ENCODE measurements at places on chromosomes 11 and 22. TPM values are rescaled to one million over a fixed set of nuclear protein-coding genes. Genes with fewer than 3 reads are reported as not detected.

GRCh38 chr11:90100431-90100830 is 14.7 kb downstream of the UBTFL1 start:
- no peak for DNase-seq

DNA sequence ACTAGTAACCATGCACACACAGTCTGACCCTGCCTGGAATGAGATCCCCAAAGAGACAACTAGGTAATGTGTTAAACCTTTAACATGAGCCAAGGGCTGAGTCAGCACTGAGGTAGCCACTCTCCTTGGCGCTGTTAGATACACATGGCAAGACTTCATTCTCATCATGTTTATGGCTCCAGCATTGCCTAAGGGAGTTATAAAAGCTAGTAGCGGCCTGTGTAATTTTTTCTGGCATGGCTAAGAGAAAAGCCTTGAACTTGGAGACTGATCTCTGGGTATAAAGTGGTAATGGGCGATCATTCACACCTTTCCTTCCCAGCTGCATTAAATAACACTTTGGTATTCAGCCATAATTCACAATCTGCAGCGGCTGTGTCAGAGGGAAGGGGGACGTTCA is 779.7 kb upstream of the LRRC4C start:
- DNase-seq: no peak

DNA sequence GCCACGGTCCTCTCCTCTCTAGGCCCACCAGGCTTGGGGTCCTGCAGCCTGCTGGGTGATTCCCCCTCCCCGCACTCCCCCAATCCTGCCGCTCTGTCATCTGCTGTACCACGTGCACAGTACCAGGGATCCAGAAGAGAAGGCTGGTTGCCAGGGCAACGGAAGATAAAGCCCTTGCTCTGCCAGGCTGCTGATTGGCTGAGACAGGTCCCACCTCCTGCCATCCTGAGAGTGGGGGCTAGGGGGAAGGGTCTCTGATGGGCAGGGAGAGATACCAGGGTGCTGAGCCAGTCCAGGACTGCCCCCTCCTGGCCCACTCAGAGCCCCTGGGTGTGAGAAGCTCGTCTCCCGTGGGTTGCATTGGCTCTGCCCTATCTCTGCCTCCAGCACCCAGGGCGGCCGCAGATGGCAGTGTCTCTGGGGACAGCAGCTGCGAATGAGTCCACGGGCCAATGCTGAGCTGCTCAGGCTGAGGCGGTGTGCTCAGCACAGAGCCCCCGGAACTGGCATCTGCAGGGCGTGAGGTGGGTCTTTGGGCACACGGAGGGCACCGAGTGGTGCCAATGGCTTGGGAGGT is at the start of gene SMIM45:
Gene SMIM45, plus strand, starts transcription at position 253 of the 577 bp plus-strand sequence.
- DNase-seq: peak; percentile 57

DNA sequence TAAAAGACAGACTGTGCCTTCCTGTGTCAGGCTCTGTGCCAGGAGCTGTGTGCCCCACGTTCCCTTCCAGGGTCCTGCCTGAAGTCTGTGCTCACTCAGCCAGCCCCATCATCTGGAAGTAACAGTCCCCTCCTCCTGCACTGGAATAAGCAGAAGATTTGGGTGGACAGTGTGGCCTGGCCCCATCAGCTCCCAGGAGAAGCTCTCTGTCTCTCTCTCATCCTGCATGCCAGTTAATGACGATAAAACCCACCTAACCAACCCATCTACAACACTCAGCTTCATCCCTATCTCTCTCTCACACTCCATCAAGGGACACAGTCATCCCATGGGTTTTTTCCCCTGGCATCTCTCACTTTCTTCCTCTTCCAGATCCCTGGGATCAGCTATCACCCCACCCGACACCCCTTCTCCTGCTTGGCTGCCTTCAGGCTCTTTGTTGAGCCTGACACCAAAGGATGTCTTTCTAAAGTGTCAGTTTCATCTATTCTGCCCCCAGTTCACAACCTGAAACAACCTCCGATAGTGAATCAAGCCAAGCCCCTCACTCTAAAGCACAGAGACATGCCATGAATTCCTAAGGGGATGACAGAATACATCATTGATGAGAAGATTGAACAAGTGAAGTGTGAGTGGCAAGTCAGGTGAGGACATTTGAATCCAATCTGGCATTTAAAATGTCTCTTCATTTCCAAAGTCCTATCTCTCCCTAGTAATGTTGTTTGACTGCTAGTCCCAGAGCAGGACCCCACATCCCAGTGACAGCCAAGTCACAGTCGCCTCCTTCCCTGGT is 91.4 kb upstream of the TOP3B start:
- DNase-seq: no peak

GRCh38 chr11:82843057-82843795 is 57.0 kb downstream of the PRCP start:
- DNase-seq: no peak

DNA sequence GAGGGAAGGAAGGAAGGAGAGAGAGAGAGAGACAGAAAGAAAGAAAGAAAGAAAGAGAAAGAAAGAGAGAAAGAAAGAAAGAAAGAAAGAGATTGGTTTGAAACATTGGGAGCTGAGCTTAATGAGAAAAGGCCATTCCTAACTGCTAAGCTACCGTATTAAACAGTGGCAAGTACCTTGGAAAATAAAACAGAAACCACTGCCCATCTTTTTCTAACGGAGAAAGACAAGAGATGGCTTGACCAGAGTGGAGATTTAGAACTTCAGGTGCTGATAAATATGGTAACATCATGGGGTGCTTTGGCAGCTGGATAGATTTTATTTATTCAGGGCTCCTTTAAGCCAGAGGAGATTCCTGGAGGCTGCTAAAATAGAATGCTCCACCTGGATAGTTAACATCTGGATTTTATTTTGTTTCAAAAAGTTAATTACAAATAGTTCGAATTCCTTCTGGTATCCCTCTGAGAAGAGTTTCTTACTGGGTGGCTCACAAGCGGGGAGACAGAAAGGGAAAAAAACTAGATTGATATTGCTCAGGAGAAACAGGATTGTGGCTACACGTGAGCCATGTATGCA is 12.9 kb downstream of the TIMP3 start:
- no peak for DNase-seq

GRCh38 chr11:128821556-128821955 is 45.5 kb downstream of the KCNJ1 start:
- no peak for DNase-seq

DNA sequence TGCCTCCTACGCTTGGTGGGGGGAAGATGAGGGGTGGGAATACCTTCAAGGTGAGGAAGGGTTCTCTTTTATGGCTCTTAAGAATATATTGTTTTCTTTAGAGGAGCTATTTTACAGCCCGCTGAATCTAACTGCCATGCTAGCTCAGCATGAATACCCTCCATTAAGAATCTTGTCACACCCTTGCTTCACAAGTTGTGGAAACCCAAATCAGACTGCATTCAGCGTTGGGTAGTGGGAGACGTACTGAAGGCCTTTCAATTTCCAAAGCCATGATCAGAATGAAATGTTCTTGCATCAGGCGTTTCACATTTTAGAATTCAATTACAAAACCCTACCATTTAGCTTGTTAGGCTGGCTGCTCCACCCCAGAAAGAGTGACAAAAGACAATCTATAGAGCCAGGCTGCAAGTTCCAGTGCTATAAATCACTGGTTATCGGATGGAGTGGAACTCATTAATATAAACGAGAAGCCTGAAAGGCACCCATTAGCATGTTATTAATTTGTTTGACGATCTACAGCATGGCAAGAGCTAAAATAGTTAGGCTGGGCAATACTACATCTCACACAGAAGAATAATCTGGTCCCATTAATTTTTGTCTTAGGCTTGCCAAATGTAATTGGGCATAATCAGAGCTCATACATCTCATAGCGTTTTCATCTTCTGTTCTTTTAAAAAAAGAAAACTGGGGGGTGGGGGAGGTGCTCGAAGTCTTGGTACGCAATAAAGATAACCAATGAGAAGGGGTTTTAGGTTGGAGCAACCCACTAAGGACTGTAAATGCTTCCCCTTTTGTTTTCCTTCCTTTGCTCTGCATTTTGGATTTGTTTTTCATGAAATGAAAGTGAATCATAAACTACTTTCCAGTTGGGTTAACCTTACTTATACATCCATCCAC is 57.5 kb downstream of the ABTB2 start:
- DNase-seq: no peak

- DNase-seq: no peak
Observed at GRCh38 chr11:15969281-15969680, 387.1 kb downstream of the SOX6 start.

DNA sequence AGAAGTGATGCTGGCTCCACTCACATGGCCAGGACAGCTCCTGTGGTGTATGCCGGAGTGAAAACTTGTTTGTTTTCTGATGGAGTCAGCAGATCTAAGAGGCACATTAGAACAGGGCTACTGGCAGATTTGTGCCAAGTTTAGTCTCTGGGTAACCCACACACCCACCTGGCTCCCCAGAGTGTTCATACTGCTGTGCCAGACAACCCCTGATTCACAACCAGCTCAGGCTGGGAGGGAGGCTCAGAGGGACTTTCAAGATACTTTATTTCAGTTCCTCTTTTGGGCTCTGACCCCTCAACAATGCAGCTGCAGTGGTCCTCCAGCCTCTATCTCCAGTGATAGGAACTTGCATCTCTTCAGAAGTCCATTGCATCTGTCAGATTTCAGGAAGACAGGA is 8.5 kb downstream of the NTM start:
- DNase-seq: no peak

GRCh38 chr22:29128891-29129807 is 56.3 kb downstream of the KREMEN1 start:
- DNase-seq: no peak

SYT9 gene
- total RNA-seq: not detected

HBB gene
- 157 TPM for total RNA-seq

SCUBE2 gene
- total RNA-seq: not detected

GRM5 gene
- not detected for total RNA-seq

MS4A3 gene
- total RNA-seq: not detected

OSBP2 gene
- total RNA-seq: 0.56 TPM

All from activated B cell treated with CpG ODN at 0.5 μM for 24 hours (primary cell).